ENCODE measurements at places on chromosomes 2 and 18. TPM values are rescaled to one million over a fixed set of nuclear protein-coding genes. Genes with fewer than 3 reads are reported as not detected.

GRCh38 chr18:49560624-49561288 lies 1.1 kb upstream of the LIPG start:
- DNase-seq = peak; percentile 40
- H3K27me3 ChIP-seq = peaks cover 38% of the 10 kb centered on the region
- H3K4me1 ChIP-seq = peaks cover 8% of the 10 kb centered on the region

The ADD2 gene
- total RNA-seq = under 0.01 TPM

- peak; percentile 52 for DNase-seq
- H3K27me3 ChIP-seq = no peaks in the 10 kb centered on the region
- H3K4me3 ChIP-seq = no peak overlapping the region
- 0 out of 2 replicates have a peak overlapping the region, but pooled peaks have one; percentile 12 for H3K27ac ChIP-seq
These were observed 4.5 kb downstream of the RAB31 start for GRCh38 chr18:9712611-9713010.

The NEU2 gene
- total RNA-seq = not detected

- H3K36me3 ChIP-seq = no peaks in the 10 kb centered on the region
- no peaks in the 10 kb centered on the region for H3K27me3 ChIP-seq
- no peak overlapping the region for H3K27ac ChIP-seq
- H3K4me3 ChIP-seq = no peak overlapping the region
- DNase-seq = peak; percentile 22
- H3K4me1 ChIP-seq = no peaks in the 10 kb centered on the region
These were observed 11.7 kb downstream of the PHOSPHO2 start for GRCh38 chr2:169705927-169706326.

DNA sequence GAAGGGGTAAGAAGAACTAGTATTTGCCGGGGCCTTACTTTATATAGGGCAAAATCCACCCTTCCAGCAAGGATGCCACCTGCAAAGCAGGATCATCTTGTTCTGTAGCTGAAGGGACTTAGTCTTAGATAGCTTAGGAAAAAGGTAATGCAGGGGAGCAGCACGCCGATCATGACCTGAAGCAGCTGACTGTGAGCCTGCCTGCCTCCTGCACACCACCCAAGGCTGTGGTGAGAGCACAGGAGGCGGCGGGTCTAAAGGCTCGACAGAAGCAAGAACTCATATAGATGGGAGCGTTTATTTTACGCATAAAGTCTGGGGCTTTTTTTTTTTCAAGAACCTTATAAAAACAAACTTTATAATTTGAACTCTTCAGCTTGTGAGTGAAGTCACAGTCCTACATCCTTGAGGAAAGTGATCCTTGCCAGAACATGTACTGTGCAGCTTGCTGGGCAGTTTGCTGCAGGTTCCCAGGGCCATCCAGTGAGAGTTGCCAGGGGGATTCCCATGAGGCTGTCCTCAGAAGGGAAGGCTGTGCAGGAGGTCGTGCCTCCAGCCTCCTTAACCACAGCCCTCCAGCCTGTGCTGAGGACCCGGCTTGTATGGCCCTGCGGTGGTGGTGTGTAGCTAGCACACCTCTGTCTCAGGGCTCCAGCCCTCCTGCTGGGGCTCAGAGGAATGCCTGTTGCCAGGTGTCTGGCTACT lies 92.1 kb downstream of the RNF144A start:
- peaks cover 45% of the 10 kb centered on the region for H3K4me1 ChIP-seq
- DNase-seq = peak; percentile 4
- H3K4me3 ChIP-seq = no peak overlapping the region
- no peaks in the 10 kb centered on the region for H3K27me3 ChIP-seq

GRCh38 chr2:85702172-85702571 lies 8.0 kb downstream of the GNLY start:
- H3K36me3 ChIP-seq = no peaks in the 10 kb centered on the region
- H3K4me1 ChIP-seq = peaks cover 34% of the 10 kb centered on the region
- DNase-seq = peak; percentile 85
- H3K27me3 ChIP-seq = no peaks in the 10 kb centered on the region
- H3K27ac ChIP-seq = peak overlapping the region; percentile 84
- peak overlapping the region; percentile 20 for H3K4me3 ChIP-seq

The ASPRV1 gene
- total RNA-seq = under 0.01 TPM

- peak; percentile 46 for DNase-seq
- no peak overlapping the region for H3K4me3 ChIP-seq
- no peaks in the 10 kb centered on the region for H3K36me3 ChIP-seq
- H3K4me1 ChIP-seq = peaks cover 19% of the 10 kb centered on the region
- H3K27ac ChIP-seq = no peak overlapping the region
These were observed 18.7 kb downstream of the CABLES1 start for GRCh38 chr18:23154030-23154429.

- no peak overlapping the region for H3K4me3 ChIP-seq
- H3K27ac ChIP-seq = no peak overlapping the region
- peaks cover 8% of the 10 kb centered on the region for H3K4me1 ChIP-seq
- peaks cover 5% of the 10 kb centered on the region for H3K27me3 ChIP-seq
- no peaks in the 10 kb centered on the region for H3K36me3 ChIP-seq
These were observed 52.4 kb downstream of the INHBB start for GRCh38 chr2:120398051-120398995.

DNA sequence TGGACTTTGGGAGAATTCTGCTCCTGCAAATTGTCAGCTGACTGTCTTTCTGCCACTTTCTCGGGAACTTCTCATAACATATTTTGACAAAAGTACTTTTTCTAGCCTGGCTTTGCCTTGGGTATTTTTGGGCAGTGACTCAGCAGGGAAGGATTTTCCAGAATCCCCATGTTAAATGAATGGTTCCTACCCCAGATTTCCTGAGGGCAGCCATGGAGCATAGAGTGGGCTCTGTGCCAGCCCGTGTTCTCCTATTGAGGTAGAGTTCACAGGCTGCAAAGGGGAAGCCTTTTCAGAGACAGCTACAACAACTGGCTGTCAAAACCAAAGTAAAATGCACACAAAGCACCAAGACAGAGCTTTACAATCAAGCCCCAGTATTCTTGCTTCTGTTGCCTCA lies 59.8 kb downstream of the BMP10 start:
- H3K36me3 ChIP-seq = no peaks in the 10 kb centered on the region
- H3K4me3 ChIP-seq = no peak overlapping the region
- no peak overlapping the region for H3K27ac ChIP-seq
- no peaks in the 10 kb centered on the region for H3K27me3 ChIP-seq
- DNase-seq = peak; percentile 33

The ELP2 gene
- 86.0 TPM for total RNA-seq

- no peak overlapping the region for H3K4me3 ChIP-seq
- H3K4me1 ChIP-seq = no peaks in the 10 kb centered on the region
- no peak for DNase-seq
- H3K27ac ChIP-seq = no peak overlapping the region
- peaks cover 16% of the 10 kb centered on the region for H3K27me3 ChIP-seq
- no peaks in the 10 kb centered on the region for H3K36me3 ChIP-seq
These were observed 9.9 kb upstream of the CTLA4 start for GRCh38 chr2:203857656-203858055.

DNA sequence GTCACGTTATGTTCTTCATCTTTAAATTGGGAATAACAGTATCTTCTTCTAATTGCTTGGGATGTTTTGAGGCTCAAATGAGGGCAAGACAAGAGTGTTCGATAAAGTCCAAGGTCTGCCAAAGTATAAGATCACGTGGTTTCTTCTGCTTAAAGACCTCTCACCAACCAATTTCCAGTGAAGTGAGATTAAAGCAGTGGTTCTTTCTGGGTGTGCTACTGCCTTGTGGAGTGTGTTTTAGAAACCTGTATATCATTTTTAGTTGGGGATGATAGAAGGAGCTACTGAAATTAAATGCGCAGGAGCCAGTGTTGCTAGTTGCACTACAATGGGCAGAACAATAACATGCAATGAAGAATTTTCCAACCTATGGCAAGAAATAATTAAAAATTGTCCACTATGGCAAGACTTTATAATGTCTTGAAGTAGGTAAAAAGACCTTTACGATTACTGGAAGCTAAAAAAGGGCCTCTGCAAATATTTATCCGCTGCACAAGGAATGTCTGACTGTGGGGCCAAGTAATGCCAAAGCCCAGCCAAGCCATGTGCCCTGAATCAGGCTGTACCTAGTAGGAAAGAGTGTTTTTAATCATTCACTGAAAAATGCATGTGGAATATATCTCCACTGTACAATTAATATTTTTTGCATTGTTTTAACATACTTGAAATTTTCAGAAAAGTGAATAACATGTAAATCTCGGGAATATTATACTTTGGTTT lies 244.5 kb upstream of the REG3G start:
- no peak overlapping the region for H3K27ac ChIP-seq
- DNase-seq = no peak
- no peaks in the 10 kb centered on the region for H3K36me3 ChIP-seq
- no peak overlapping the region for H3K4me3 ChIP-seq

- H3K36me3 ChIP-seq = no peaks in the 10 kb centered on the region
- no peak overlapping the region for H3K27ac ChIP-seq
- no peak for DNase-seq
- no peak overlapping the region for H3K4me3 ChIP-seq
These were observed 13.4 kb downstream of the ITGA6 start for GRCh38 chr2:172440795-172441194.

DNA sequence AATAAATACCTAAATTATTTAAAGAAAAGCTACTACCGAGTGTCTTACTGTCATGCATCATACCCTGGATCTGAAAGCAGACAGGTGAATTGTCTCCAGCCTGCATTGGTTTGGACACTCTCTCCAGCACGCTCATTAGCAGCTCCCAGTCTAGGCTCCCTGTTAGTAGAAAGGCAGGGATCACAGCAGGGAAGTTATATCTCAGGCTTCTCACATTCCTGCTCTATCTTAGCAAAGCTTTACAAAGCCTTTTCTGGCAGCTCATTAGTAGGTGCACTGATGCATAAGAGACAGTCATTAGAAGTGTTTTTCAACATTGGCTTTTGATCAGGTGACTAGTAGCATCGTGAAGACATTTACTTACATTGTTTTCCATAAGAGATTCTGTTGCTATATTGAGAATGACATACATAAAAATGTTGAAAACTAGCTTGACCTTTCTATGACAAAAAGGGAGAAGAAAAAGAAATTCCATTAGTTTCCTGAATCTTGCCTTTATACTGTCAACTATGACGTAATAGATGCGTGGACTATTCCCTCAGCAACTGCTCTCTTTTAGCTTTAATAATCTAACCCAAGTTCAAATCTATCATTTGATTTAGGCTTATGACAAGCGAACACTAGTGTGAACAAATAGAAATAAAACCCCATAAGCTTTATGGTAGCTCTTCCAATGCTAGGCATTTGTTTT lies 408.7 kb upstream of the KCNH7 start:
- no peaks in the 10 kb centered on the region for H3K36me3 ChIP-seq
- H3K27me3 ChIP-seq = no peaks in the 10 kb centered on the region
- H3K4me3 ChIP-seq = no peak overlapping the region
- no peaks in the 10 kb centered on the region for H3K4me1 ChIP-seq
- no peak for DNase-seq
- no peak overlapping the region for H3K27ac ChIP-seq
